Right lobe of liver (tissue), 6 donors: ENCODE measurements at places on chromosomes 2 and 18.

DNA sequence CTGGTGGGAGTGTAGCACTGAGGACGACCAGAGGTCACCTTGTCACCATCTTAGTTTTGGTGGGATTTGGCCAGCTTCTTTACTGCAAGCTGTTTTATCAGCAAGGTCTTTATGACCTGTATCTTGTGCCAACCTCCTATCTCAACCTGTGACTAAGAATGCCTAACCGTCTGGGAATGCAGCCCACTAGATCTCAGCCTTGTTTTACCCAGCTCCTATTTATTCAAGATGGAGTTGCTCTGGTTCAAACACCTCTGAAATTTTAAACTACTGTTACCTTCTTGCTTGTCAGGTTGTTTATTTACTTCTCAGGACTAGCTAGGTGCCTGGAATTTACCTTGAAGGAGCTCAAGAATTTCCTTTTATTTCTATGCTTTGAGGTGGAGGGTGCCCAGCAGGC lies 9.5 kb upstream of the KCNG3 start:
- DNase-seq, result no peak

- DNase-seq, result no peak
Measured at GRCh38 chr2:165584126-165584654, 114.7 kb downstream of the CSRNP3 start.

GRCh38 chr2:158603205-158603604 lies 146.5 kb downstream of the PKP4 start:
- no peak for DNase-seq

DNA sequence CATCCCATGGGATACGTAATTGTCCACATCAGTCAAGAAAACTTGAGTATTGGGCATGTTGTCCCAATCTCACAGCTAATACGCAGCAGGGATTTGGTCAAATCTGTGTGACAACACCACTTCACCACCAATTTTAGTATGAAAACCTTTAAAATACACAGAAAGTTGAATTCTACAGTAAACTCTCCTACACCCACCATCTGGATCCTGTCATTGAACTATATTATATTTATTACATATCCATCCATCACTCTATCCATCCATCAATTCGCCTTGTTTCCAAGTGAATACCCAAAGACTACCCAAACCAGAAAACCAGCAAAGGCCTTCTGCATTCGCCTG lies 846 bp upstream of the FKBP7 start:
- DNase-seq, result no peak

DNA sequence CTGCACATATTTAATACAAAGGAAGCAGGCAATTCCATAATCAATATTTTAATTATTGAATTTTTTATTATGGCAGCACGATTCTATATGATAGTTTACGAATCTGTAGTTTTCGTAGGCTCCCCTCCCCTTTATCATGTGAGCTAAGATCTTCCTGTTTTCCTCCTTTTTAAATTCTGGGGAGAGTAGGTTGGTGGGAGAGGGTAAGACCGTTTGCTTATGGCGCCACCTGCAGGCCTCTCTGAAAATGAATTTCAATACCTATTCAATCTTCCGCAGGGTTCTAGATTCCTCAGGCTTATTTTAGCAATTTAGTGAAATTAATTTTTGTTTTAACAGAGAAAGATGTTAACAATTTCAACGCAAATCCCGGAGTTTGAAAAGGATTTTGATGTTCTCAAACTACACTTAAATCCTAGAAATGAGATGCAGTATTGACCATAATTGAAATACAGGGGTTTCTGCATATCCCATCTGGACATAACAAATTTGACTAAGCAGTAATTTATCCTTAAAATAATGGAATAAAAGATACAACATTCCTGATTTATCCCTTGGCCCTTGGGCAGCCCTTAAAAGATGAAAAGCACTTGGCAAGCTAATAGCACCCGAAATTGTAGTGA lies 12.8 kb upstream of the GBX2 start:
- DNase-seq, result peak; percentile 54

GRCh38 chr2:168470320-168471162 lies 14.5 kb downstream of the CERS6 start:
- no peak for DNase-seq

DNA sequence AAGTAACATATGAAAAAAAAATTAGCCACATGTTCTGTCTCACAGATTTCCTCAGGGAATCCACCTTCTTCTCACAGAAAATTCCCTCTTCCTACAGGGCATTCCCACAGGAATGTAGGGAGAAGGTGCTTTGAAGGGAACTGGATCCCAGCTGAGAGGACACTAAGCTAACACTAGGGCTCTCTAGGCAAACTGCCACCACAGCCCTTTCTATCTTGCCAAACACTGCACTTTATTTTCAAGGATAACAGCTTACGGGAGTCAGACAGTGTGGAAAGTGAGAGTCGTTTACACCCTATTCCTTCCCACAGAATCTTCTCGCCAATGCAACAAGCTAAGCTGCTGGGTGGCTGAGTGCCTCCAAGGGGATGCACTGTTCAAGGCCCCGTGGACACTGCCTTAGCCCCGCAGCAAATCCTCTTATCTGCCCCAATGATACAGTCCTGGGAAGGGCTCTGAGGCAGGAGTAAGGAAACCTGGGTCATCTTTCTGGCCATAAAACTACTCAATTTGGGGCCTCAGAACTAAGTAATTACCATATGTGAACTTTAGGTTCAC lies 76.9 kb downstream of the CCDC93 start:
- DNase-seq, result no peak

DNA sequence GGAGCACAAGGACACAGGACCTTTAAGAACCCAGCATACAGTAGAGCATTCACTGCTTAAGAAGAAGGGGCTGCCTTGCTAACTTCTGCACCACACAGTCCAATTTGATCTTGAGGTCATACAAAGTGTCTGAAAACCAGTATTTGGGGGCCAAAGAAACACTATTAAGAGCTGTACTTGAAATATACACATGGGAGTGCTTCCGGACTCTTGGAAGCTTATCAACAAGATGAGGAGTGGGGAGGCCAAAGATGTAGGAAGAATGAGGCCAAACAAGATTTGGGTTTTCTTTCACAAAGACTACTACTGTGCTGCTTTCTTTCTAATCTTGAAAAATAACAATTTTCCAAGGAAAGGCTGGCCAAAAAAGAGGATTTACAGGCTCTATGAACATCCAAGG lies 24.8 kb upstream of the MALL start:
- no peak for DNase-seq

- no peak for DNase-seq
Measured at GRCh38 chr2:38168710-38169480, 92.9 kb upstream of the CYP1B1 start.

DNA sequence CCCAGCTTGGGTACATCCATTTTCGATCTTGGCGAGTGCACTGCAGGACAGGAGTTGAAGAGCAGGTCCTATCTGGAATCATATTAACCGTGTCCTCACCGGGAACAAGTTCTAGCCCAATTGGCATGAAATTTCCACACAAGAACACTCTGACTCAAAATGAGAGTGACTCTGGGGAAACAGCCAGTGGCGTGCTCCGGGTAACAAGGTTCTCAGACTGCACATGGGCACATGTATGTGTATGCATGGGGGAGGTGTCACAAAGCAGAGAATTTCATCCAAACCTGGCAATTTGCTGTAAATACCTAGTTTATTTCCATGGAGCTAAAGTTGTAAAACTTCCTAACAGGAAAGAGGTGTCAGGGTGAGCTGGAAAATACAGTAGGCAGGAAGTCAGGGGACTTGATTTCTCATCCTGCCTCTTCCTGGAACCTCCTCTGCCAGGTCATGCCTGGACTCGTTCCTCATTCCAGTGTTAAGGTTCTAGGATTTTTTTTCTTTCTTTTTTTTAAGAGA lies 1.7 kb downstream of the TUBB6 start:
- DNase-seq, result no peak

- DNase-seq, result no peak
Measured at GRCh38 chr2:48715042-48715899, 40.3 kb downstream of the LHCGR start.

DNA sequence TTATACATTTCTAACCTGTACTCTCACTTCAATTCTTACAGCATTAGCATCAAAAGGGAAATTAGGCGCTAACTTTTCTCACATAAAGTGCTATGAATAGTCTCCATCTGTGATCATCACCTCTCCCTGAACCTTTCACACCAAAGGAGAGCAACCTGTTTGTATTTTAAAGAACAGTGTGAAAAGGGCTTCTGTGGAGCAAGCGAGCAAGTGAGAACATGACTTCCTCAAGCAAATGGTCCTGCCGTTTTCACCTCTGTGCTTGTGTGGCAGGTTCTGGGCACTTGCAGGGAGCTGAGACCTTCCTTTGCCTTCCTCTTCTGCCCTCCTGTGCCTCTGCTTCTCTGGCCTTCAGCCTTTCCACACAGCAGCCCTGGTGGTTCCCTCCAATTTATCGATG lies 51.9 kb downstream of the TGFA start:
- no peak for DNase-seq

- DNase-seq, result no peak
Measured at GRCh38 chr2:28367667-28368356, 24.8 kb upstream of the FOSL2 start.
